RPMI7951 (cell line): ENCODE measurements at places on chromosomes 13 and 19. TPM values are rescaled to one million over a fixed set of nuclear protein-coding genes. Genes with fewer than 3 reads are reported as not detected.
A peak's percentile ranks its signal among the peaks of the same experiment; 100 is the strongest.

The CATSPERD gene
- total RNA-seq: not detected in 2 replicates

The ZNF729 gene
- total RNA-seq: not detected in 2 replicates

The SPC24 gene
- total RNA-seq: 57.7 and 85.1 TPM in 2 replicates

The SAE1 gene
- total RNA-seq: 251 and 272 TPM in 2 replicates

DNA sequence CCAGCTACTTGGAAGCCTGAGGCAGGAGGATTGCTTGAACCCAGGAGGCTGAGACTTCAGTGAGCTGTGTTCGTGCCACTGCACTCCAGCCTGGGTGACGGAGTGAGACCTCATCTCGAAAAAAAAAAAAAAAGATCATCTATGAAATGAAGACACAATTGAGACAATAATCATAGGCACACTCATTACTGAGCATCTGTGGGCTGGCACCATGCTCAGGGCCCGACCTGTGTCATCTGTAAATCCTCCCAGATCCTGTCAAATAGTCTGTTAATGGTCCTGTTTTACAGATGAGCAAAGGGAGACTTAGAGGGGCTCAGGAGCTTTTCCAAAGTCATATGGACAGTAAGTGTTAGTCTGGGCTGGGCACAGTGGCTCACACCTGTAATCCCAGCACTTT lies 4.1 kb upstream of the NANOS2 start:
- DNase-seq: no peak

DNA sequence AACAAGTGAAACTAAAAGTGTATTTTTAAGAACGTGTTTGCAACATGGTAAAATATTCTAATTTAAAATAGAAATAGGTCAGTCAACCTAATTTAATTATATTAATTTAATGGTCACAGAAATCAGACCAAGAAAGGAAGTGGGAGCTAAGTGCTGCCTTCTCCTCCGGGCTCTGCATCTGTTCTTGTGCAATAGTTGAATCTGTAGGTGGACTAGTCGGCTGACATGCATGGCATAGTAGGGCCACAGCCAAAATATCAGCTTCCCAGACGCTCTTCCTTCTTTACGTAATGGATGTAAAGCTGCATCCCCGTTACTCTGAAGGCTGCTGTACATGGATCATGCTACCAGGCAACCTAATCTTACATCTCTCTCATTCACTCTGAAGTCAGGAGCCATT lies 47.3 kb downstream of the COL4A1 start:
- peak; percentile 43 for DNase-seq

DNA sequence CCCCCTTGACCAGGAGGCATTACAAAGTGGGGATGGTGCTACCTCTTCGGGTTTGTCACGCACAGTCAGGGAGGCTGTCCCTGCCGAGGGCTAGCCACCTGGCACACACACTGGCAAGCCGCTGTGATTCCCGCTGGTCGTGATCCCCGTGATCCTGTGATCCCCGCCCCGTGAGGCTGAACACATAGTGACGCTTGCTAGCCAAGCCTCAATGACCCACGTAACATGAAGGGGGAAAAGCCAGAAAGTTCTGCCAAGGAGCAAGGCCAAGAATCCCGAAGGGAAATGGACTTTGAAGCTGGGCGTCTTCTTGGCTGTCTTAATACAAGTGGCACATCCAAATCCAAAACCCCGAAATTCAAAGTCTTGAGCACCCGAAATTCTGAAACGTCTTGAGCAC lies 13.7 kb downstream of the LDLR start:
- DNase-seq: no peak

GRCh38 chr13:50636007-50636704 lies 207.3 kb downstream of the DLEU7 start:
- DNase-seq: no peak

GRCh38 chr13:72504131-72504841 lies 223.1 kb downstream of the MZT1 start:
- DNase-seq: no peak

DNA sequence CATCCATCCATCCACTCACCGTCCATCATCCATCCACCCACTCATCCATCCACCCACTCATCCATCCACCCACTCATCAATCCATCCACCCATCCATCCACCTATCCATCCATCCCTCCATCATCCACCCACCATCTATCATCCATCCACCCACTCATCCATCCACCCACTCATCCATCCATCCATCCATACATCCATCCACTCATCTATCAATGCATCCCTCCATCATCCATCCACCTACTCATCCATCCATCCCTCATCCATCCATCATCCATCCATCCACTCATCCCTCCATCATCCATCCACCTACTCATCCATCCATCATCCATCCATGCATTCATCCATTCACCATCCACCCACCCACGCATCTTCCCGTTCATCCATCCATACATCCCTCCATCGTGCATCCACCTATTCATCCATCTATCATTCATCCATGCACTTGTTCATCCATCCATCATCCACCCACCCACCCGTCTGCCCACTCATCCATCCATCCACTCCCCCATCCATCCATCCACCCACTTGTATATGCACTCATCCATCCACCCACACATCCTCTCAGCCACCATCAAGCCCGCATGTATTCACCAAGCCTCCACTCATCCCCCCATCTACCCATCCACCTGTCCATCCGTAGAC lies 3.6 kb downstream of the STAP2 start:
- no peak for DNase-seq

DNA sequence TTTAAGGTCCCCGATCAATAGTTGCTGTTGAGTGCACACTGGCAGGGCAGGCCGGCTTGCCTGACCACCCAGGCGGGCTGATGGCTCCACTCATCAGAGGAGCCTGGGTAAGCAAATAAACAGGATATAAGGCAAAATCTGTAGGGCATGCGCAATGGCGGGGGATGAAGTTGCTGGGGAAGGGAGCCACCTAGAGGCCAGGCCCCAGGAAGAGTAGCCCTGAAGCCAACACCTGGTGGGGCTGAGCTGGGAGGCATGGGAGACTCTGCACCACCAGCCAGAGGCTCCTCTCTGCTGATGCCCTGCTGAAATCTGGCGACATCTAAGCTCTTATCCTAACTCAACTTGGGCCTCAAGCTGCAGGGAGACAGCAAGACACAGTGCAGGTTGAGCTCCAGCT lies 324.3 kb downstream of the ZNF536 start:
- peak; percentile 49 for DNase-seq

DNA sequence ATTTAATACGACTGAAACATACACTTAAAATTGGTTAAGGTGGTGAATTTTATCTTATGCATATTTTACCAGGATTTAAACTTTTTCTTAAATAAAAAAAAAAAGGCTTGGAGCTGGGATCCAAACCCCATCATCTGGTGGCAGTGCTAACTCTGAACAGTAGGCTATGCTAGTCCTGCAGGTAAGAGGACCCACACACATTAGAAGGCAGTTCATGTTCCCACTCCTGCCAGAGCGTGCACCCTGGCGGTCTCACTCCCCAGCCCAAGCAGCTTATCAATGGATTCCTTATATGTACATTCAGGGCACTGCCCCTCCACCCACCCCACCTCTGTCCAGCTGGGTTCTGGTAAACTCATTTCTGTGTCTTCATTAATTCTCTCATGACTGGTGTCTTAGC lies 31.3 kb upstream of the CEBPA start:
- DNase-seq: no peak

DNA sequence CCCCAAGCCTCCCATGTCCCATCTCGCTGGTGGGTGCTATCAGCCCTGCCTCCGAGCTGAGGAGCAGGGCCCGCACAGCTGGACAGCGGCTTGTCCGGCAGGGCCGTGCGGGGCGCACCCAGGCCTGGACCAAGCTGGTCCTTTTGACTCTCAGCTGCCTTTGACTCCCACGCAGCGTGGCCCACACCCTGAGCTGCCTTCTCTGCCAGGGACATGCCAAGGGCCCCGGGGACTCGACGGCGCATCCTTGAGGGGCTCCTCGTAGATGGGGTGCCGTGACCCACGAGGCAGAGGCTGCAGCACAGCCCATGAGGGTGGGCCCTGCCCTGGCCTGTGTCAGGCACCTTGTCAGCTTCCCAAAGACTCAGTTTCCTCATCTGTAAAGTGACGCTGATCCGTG lies 38.8 kb upstream of the F7 start:
- DNase-seq: no peak
